ENCODE measurements at places on chromosomes 4 and X.
A peak's percentile ranks its signal among the peaks of the same experiment; 100 is the strongest.

- DNase-seq, result no peak
Observed at GRCh38 chr4:7945709-7946380, 6.2 kb upstream of the AFAP1 start.

DNA sequence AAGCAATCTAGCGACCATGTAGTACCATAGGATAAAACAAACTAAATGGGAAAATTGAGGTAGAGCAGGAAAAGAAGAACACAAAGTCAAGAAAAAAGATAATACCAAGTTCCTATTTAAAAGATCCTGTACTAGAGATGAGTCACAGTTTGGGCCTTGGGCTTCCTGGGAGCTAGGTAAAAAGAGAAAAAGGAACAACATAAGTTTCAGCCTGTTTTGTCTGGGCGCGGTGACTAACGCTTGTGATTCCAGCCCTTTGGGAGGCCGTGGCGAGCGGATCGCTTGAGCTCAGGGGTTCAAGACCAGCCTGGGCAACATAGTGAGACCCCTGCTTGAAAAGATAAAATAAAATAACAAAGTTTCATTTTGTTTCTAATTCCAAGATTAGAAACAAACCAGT is 14.0 kb upstream of the TMEM156 start:
- DNase-seq, result no peak

DNA sequence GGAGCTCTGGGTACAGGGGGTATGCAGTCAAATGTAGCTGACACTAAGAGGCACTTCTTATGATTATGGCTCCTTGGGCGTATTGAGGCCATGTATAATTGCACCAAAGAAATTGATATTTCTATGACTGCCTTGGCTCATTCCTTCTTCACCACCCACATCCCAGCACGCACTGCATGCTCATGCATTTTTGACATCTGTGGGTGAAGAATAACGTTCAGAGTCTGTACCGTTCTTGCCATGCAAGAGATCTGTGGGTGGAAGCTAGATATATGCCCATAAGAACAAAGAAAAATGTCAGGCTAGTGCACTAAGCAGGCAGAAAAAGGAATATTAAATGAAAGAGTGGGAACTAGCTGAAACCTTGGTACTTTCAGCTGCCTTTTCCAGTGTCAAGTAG is 93.4 kb downstream of the EMCN start:
- DNase-seq, result no peak

GRCh38 chr4:108129196-108129595 is 39.5 kb downstream of the LEF1 start:
- DNase-seq, result no peak

DNA sequence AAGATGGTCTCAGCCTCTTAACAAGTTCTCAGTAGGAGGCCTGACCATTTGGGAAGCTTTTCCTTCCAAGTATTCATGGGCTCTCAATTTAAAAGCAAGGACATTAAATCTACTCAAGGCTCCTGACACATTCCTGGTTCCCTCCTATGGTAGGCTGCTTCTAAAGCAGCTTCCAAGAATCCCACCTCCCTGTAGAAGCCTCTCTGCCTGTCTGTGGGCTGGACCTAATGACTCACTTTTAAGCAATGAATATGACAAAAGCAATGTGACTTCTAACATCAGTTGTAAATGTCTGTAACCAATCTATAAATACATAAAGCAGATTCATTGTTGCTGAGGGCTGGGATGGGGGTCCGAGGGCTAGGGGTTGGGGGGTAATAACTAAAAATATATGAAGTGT is 99.5 kb upstream of the FAM9B start:
- DNase-seq, result no peak

DNA sequence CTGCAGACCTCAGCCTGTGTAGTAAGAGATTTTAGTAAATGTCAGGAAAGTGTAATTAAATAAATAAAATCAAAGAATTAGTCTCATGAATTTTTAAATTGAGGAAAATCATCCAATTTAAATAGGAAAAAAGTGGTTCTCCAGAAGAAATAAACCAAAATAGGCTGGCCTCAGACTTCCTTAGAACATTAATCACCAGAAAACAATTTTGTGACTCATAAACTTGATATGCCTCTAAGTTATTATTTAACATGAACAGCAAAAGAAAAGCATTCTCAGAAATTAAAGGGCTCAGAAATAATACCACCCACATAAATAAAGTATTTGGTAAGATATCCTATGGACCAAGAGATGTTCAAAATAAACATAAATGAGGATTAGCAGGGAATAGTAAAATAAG is 14.3 kb downstream of the FAM47B start:
- no peak for DNase-seq

DNA sequence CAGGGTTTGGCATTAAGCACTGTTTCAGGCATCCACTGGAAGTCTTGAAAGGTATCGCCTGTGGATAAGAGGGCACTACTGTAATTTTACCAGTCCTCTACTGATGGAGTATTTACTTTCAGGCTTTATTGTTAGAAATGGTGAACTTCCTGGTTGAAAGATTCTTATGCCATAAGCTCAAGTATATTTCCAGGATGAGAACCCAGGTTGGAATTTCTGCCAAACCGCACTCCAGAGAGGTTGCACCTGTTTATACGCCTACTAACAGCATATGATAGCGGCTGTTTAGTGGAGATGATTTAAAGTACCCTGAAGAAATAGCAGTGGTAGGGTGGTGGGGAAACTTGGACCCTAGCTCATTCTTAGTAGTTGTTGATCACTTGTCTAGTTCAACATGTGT is 9.9 kb downstream of the FNIP2 start:
- no peak for DNase-seq

DNA sequence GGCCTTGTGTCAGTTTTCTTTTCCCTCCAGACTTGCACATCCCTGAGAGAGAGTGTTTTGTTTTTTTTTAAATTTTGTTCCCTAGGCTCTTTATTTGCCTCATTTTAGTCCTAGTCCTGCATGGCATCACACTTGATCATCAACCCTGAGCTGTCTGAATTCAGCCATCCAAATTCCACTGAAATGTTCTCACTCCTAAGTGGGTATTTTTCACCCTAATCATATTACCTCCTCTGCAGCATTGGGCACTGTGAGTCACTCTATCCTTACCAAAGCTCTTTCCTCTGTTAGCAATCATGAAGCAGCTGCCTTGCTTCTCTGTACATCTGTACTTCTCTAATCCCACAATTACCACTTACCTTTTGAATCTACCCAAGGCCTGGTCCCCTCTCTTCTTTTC is 356.6 kb upstream of the MAGEB2 start:
- DNase-seq, result no peak

- DNase-seq, result no peak
Observed at GRCh38 chrX:12241026-12241425, 102.8 kb downstream of the FRMPD4 start.

GRCh38 chr4:20254511-20255250 is 3.0 kb downstream of the SLIT2 start:
- DNase-seq, result no peak

GRCh38 chr4:177667687-177668086 is 225.4 kb upstream of the AGA start:
- DNase-seq, result no peak

GRCh38 chrX:149541521-149542047 is 772 bp downstream of the EOLA1 start:
- DNase-seq, result no peak

GRCh38 chr4:24971192-24971591 is 58.4 kb upstream of the CCDC149 start:
- DNase-seq, result no peak

GRCh38 chrX:9614016-9614415 is 149.2 kb downstream of the TBL1X start:
- DNase-seq, result no peak

- no peak for DNase-seq
Observed at GRCh38 chr4:27288496-27288895, 427.9 kb downstream of the STIM2 start.

- no peak for DNase-seq
Observed at GRCh38 chr4:129109965-129110824, 14.2 kb downstream of the C4orf33 start.

- peak; percentile 60 for DNase-seq
Observed at GRCh38 chr4:122652379-122652778, 31.5 kb upstream of the IL21 start.

DNA sequence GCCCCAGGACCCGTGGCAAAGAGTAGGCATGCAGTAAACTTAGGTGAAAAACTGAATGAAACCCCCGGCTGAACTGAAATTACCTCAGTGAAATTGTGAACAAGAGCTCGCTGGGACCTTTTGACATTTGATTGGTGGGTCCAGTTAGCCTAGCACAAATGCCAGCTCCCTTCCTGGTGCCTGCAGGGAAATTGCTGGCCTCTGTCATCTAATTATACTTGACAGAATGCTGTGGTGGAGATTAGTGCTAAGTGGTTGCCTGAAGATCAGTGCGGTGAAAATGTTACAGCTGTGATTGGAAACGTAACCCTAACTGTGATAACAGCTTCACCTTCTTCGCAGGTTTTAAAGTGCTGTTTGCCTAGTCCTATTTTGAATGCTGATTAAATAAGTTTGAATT is 43.0 kb downstream of the ADD1 start:
- DNase-seq, result no peak

DNA sequence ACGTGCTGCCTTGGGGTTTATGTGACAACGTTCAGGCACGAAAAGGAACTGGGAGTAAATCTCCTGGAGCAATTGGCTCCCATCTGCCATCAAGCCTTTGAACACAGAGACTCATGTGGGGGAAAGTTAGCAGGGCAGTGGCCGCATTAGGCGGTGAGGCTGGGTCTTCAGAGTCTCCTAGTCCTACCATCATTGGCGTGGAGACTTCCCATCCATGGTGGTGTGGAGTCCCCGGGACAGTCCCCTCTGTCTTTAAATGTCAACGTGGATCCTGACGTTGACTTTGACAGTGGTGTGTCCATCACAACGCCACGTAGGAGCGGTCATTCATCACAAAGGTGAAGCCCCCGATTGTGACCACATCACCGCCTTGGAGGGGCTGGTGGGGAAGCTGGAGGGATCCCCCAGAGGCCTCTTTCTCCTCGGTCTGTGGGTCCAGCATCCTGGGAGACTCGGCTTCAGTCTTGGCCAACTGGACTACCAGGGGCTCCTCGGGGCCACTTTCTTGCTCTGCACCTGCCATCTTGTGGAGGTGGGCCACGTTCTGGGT is 21.8 kb downstream of the CRLF2 start:
- DNase-seq, result no peak

- DNase-seq, result no peak
Observed at GRCh38 chrX:1751781-1752180, 136.9 kb downstream of the ASMT start.

GRCh38 chr4:173521467-173522159 is 8.4 kb downstream of the HAND2 start:
- DNase-seq, result no peak

GRCh38 chrX:1462596-1463251 is 10.0 kb upstream of the ASMTL start:
- DNase-seq, result no peak

DNA sequence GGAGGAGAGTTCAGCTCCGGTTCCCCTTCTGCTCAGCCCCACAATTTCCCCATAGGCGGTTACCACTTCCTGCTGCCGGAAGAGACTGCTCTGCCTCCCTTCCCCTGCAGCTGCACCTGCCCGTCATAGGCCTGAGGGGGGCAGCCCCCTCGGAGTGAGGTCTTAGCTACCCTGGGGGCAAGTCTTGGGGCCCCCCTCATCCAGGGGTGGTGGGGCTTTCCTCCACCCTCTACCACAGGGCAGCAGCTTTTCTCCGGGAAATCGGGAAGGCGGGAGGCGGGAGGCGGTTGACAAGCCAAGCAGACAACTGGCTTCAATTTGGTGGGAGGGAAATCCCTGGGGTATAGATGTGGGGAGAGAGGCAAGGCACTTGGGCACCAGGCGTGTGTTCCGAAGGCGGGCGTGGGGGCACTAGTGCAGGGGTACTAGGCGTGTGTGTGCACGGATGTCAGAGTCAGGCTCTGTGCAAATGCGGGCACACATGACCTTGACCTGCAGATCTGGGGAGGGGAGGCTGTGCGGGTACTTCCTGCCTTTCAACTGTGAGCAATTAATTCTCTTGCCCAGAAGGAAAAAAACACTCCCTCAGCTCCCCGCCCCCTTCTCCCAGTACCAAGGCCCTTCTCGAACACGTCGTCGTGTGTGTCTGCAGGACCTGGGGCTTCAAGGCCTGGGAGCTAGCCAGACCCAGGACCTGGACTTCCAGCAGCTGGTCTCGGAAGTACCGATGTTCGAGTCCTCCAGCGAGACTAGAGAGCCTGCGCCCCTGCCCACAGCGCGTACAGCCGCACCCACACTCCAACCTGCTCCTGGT is 1.0 kb upstream of the ARHGAP4 start:
- no peak for DNase-seq

- DNase-seq, result no peak
Observed at GRCh38 chrX:37824491-37825214, 22.7 kb downstream of the DYNLT3 start.

DNA sequence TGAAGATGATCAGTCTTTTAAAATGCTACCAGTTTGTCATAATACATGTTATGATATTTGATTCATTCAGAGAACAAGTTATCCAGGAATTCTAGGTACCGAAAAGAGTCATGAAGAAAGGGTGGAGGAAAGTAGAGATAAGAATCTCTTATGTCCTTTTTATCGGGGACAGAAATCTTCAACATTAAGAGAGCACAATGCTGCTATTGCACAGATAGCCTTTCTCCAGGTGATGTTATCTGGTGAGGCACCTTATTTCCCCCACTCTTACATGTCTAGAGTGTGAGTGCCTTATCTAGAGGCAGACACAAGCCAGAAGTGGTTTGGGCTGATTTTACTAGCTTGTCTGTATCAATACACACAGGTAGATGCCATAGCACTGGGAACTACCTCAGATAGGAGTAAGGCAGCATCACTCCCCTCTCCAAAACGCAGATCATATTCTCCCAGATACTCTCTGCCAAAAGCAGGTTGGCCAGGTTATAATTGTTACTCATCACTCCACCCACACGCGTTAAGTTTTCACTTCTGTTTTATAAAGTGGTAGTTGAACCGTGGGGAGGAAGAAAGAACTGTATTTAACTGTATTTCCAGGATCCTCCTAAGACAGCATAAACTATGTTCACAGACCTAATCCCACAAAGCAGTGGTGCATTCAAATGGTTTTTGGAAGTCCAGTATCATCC is 38.4 kb downstream of the AREG start:
- no peak for DNase-seq

- DNase-seq, result no peak
Observed at GRCh38 chrX:107596651-107597050, 31.7 kb upstream of the PRPS1 start.

DNA sequence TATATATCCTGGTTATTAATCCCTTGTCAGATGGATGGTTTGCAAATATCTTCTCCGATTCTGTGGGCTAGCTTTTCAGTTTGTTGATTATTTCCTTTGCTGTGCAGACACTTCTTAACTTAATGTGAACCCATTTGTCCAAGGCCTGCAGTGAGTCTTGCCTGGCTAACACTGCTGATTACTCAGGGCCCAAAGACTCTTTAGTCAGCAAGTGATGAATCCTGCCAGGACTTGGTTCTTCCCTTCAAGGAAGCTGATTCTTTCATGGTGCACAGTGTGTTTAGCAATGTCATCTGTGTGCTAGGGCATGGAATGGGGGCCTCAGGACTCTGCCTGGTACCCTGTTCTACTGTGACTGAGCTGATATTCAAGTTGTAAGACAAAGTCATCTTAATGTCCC is 81.8 kb upstream of the TEX13A start:
- no peak for DNase-seq

Measured in HCT116 (cell line).